ENCODE measurements at places on chromosomes 7 and 10.
A peak's percentile ranks its signal among the peaks of the same experiment; 100 is the strongest.

DNA sequence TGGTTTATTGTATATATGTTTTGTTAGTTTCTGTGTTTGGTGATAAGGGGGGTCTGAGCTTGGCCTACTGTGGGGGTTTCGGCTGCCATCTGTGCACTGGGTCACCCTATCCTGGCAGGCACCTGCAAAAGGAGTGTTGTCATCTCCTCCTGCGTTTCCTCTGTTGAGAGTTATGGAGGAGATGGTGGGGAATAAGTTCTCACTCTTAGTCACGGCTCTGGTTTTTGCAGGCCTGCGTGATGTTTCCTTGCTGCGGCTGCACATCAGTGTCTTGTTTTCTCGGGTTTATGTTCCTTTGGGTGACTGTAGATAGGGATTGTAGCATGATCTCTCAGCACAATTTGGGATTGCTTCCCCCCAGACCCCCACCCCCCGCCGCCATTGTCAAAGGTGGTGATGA, 36.8 kb downstream of the CCM2 start:
- no peak for DNase-seq

DNA sequence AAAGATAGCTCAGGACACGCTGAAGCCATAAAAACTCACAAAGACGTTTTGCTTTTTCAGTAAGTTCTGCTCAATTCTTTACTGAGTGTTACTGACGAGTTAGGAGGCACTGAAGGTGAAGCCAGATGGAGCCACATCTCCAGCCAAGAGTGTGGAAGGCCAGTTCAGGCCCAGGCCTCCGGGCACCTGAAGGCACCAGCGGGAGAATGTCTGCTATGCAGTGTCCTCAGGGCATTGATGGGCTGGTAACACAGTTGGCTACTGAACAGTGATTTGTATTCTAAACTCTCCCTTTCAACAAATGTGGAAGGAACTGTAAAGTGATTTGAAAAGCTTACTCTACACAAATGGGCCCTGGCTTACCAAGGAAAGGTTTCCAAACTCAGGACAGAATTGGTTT, 64.8 kb upstream of the SVIL start:
- DNase-seq = no peak

DNA sequence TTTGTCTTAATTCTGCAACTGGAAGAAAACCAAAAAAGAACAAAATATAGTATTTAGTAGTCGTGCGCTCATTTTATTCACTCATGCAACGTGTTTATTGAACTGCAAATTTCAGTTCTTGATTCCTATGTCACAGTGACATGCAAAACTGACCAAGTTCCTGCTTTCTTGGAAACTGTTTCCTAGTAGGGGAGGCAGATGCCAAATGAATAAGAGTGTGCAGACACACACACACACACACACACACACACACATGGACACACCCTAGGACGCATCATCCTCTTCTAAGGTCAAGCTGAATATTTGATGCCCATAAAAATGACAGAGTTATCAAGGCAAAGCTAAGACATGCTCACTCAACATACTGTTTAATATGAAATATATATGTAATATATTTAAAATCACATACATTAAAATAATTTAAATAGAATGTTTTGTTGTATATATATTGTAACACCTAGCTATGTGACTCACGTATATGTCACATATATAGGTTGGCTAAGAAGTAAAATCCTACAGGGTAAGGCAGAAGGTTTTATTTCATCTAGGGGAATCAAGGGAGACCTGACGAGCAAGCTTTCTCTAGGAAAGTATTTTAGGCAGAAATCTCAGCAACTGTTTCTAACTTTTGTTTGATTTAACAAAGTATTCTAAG, 79.6 kb downstream of the SVIL start:
- DNase-seq = no peak

DNA sequence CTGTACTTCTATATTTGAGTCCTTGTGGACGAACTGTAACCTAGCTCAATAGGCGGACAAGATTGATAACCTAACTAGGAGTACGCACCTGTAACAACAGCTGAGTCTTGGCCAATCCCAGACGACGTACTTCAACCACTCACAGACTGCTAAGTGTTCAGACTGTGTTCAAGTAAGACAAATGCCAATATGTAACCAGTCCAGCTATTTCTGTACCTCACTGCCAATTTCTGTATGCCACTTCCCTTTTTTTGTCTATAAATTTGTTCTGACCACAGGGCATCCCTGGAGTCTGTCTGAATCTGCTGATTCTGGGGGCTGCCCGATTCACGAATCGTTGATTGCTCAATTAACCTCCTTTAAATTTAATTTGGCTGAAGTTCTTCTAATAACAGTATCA, 32.2 kb downstream of the HACD1 start:
- no peak for DNase-seq

DNA sequence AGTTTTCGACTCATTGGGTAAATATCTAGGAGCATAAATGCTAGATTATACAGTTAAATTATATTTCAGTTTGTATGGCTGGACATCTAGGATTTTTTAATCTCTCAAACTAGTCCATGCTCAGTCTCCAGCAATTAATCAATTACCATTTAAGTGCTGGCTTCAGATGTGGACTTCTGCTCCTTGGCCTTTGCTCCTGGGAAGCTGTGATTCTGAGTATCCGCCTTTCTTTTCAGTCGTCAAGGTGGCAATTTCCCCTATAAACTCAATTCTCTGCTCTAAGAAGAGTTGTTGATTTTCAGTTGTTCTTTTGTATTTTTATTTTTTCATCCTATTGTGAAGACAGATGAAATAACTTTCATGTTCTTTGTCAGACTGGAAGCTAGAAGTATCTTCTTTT, 23.7 kb downstream of the TFPI2 start:
- DNase-seq = no peak

- no peak for DNase-seq
Measured at GRCh38 chr7:44382459-44383265, 57.3 kb upstream of the CAMK2B start.

DNA sequence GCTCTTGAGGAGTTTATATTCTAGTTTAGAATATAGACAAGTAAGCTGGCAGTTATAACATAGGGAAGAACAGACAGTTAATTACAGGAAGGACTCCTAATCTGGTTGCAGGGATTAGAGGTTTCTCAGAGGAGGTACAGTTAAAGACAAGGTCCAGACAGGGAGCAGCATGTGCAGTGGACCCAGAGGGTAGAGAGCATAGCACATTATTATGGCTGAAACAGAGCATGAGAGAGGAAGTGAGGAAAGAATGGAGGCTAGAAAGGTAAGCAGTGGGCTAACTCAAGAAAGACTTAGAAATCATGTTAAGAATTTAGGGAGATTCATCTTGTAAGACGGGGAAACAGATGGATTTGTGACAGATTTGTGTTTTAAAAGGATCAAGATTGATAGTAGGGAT, 9.7 kb downstream of the MIOS start:
- DNase-seq = no peak

GRCh38 chr10:91350651-91351081, 59.5 kb upstream of the HECTD2 start:
- no peak for DNase-seq

- no peak for DNase-seq
Measured at GRCh38 chr7:158025686-158026600, 561.7 kb downstream of the PTPRN2 start.

DNA sequence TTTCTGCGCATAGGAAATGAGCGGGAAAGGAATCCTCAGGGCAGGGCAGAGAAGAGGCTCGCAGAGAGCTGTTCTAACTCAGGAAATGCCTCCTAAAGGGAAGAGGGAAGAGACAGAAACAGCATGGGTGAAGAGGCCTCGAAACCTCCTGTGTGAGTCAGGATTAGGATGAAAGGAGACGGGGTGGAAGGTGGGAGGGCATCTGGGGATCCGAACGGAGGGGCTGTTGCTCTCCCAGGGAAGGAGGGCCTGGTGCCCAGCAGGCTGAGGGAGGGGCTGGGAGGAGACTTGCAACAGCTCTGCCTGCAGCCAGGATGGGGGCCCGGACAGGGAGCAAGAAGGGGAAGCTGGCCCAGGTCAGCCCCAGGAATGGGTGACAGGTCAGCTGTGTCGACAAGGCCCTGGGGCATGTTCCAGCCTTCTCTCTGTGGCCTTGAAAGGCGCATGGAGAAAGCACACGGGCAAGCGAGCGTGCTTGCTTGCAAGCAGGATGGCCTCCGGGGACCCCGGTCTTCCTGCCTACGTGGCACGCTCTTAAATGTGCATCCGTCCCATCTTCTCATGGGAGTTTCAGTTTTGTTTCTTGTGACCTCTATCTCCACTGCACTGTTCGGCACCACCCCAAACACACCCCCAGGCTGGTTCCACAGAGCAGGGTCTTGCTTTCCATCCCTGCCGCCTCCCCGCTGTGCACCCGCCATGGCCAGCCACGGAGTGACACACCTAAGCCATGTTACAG, 63.5 kb downstream of the HIPK2 start:
- DNase-seq = no peak

- no peak for DNase-seq
Measured at GRCh38 chr10:29245476-29245875, 43.4 kb upstream of the LYZL1 start.

DNA sequence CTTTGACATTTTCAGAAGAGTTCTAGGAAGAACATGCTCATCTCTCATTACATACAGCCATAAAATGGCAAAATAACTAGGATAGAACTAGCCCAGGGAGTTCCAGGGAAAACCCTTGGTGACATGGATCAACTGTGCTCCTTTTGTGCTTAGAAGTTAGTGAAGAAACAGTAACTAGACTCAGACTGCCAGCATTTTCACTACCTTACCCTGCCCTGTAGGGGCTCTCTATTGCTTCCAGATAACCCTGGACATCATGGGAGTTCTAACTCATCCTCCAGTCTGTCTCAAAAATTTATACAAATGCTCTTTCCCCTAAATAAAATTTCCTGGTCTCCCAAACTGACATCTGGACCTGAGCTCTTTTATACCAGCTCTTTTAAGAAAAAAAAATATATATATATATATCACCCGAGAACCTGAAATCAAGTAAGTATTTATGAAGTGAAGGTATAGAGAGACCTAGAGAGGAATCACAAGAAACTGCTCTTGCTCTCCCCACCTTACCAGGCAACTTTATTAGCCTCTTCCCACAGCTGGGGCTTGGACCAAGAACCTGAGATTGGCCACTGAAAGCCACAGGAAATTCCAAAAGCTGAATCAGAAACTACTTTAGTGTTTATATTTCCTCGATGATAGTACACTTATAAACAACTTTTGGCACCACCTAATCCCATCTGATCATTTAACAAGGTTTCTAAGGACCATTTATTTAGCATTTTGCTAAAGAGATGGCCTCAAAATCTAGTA, 101.4 kb downstream of the RELN start:
- DNase-seq = no peak

DNA sequence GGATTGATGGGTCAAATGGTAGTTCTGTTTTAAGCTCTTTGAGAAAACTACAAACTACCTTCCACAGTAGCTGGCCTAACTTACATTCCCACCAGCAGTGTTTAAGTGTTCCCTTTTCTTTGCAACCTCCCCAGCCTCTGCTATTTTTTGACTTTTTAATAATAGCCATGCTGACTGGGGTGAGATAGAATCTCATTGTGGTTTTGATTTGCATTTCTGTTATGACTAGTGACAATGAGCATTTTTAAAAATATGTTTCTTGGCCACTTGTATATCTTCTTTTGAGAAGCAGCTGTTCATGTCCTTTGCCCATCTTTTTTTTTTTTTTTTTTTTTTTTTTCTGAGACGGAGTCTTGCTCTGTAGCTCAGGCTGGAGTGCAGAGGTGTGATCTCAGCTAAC, 155.2 kb upstream of the BMPER start:
- DNase-seq = no peak

GRCh38 chr7:119452401-119452800, 820.6 kb upstream of the KCND2 start:
- no peak for DNase-seq

GRCh38 chr7:107917763-107918651, 27.0 kb downstream of the DLD start:
- DNase-seq = no peak

DNA sequence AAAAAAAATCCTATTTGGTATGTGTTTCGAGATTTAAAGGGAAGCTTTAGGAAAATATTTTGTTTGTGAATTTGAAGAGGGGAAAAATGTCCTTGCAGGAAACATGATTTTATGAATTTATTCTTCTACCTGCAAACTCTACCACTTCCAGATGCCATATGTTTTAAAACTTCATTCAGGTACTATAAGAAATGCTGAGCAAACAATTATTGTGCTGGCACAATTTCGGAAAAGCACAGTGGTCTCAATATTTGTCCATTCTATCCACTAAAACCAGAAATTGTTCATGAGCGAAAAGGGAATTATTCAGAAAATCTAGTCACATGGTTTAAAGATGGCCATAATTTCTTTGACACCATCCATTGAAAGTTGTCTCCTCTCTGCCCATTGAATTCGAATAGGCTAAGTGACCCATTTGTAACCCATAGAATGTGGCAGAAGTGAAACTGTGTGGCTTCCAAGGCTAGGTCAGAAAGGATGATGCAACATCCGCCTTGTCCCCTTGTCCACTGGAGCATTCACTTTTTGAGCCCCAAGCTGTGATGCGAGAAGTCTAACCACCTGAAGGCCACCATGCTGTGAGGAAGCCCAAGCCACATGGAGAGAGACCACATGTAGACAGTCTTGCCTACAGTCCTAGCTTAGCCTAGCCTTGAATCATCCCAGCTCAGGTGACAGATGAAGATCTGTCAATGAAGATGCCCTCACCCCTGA, 189.8 kb upstream of the PRKCQ start:
- no peak for DNase-seq

DNA sequence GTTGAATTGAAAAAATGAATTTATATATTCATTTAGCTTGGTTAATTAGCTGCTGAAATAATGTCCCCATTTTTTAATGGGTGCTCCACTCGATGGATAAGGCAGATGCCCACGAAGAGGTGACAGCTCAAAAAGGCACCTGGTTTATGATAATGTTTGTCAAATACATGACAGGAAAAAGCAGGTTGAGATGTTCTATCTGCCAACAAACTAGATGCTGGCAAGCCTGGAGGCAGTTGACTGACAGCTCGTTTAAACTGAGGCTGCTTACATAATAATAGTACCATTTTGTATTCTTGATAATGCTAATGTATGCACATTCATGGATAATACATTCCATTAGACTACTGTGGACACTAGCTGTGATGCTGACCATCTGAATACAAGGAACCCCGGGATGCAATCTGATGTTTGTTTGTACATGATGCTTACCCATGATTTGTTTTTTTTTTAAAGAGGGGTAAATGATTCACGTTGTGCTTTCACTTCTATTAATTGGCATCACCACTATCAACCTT, 69.0 kb upstream of the GPR158 start:
- no peak for DNase-seq

- no peak for DNase-seq
Measured at GRCh38 chr10:78531088-78531487, 497.4 kb downstream of the RPS24 start.

- DNase-seq = peak; percentile 85
Measured at GRCh38 chr7:106660862-106661720, at the start of gene CCDC71L. Gene CCDC71L, minus strand, starts transcription at chr7:106661158. Its CDS starts 262 bp downstream, at chr7:106660896.

GRCh38 chr10:7045891-7046599, 364.8 kb downstream of the SFMBT2 start:
- no peak for DNase-seq

DNA sequence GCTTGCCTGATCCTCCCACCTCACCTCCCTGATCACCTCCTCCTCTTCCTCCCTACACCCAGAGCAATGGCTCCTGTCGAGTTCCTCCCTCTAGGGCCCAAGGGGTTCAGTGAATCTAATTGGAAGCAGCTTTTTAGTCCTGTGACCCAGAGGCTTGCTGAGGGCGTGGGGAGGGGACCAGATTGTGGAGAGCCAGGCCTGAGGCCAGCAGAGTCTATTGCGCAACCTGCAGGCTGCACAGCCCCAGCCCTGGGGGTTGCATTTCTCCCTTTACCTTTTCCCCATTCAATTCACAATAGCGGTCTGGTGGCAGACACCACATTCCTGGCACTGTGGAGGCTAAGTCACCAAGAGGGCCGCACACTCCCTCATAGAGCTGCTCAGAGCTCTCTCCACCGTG, 32.5 kb downstream of the GHRHR start:
- no peak for DNase-seq

GRCh38 chr10:43396061-43396927, 12.7 kb downstream of the HNRNPF start:
- DNase-seq = no peak
